ENCODE measurements at places on chromosomes 12 and 14.

- no peak for DNase-seq
Observed at GRCh38 chr12:92908108-92908507, 21.0 kb downstream of the EEA1 start.

GRCh38 chr12:54040148-54040494 is 7.3 kb downstream of the HOXC5 start:
- DNase-seq, result no peak

DNA sequence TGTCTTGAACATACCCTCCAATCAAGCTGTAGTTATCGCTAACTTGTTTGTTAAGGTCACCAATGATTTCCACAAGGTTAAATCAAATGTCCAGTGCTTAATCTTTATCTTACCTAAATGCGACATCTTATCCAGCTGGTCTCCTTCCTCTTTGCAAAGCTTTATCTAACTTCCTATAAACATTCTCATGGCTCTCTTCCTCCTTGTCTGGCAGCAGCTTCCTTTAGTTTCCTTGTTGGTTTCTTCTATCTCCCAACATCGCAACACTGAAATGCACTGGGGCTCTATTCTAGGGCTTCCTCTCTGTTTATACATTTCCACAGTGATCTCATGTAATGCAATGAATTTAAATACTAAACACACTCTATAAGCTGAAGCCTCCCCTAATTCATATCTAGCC is 28.7 kb downstream of the UBE2N start:
- DNase-seq, result no peak

DNA sequence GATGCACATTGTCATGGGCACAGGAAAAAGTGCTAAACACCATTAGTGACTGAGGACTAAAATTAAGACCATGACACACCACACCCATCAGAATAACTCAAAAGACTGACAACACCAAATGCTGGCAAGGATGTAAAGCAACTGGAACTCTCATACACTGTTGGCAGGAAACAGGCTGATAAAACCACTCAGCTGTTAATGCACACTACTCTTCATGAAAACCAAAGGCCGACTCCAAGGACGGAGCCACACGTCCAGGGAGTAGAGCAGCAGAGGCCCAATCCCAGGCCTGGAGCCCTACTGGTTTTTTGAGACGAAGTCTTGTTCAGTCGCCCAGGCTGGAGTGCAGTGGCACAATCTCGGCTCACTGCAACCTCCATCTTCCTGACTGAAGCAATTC is 6.4 kb downstream of the RAD52 start:
- DNase-seq, result no peak

GRCh38 chr14:32350020-32350419 is 20.9 kb downstream of the AKAP6 start:
- DNase-seq, result no peak

GRCh38 chr12:3250576-3250975 is 173.4 kb downstream of the TSPAN9 start:
- no peak for DNase-seq

DNA sequence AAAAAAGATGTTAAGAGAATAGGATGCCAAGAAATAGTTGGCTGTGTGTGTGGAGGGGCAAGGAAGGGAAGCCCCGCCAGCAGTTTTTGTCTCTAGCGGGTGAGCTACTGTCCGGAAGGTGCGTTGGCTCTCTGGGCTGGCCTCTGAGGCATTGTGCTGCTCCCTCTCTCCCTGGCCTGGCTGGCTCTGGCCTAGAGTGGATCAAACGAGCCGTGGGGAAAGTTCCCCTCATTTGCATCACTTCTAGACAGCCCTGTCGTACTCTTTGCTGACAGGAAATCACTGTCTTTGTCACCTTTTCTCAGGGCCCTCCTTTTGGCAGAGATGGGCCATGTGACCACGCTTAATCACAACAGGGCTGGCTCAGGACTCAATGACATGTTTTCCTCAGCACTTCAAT is 236.1 kb upstream of the NPAS3 start:
- DNase-seq, result peak; percentile 27

GRCh38 chr14:90693413-90693812 is 122.8 kb downstream of the TTC7B start:
- no peak for DNase-seq

GRCh38 chr14:35565871-35566464 is 32.0 kb downstream of the INSM2 start:
- no peak for DNase-seq

- no peak for DNase-seq
Observed at GRCh38 chr12:127785540-127785939, 481.4 kb upstream of the TMEM132C start.

DNA sequence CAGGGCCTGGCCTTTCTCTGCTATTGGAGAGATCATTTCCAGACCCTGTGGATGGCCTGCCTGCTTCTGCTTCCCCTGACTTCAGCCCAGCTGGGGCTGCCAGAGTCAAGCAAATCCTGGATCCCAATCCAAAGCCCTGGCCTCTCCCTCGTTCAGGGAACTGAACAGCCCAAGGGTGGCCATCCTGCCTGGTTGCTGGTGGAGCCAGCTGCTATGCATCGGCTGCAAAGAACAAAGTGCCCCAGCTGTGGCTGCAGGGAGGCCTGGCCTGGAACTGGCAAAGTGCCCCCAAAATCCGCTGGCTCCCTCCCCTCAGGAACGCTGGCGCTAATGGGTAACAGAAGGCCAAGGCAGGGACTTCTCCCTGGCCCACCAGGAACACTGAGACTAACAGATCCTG is 56.4 kb downstream of the LRRC74A start:
- DNase-seq, result no peak

DNA sequence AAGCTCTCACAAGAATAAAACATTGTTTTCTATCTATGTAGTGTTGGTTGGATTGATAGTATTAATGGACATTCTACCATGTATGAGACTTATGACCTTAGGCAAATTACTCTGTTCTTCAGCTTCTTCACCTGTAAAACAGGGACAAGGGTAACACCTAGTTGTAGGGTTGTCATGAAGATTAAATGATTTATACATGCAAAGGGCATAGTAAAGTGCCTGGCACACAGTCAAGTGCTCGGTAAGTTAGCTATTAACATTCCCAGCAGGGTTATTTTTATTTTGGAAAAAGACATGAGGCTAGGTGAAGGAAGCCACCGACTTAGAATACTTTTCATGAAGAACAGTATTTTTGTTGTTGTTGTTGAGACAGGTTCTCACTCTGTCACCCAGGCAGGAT is 71.2 kb upstream of the PLXNC1 start:
- DNase-seq, result no peak

GRCh38 chr12:46136249-46136648 is 132.6 kb downstream of the SLC38A1 start:
- no peak for DNase-seq

DNA sequence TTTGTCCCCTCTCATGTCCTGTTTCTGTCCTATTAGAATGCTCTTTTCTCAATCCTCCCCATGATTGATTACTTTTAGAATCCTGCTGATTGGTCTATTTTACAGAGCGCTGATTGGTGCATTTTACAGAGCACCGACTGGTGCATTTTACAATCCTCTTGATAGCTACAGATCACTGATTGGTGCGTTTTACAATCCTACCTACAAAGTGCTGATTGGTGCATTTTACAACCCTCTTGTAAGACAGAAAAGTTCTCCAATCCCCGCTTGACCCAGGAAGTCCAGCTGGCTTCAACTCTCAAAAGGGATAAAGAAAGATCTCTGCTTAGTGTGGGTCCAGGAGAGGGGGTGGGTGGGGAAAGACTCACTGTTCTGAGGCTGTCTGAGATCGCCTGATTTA is 71.3 kb downstream of the DHRS2 start:
- DNase-seq, result no peak

GRCh38 chr12:108935159-108935763 is 55.4 kb downstream of the DAO start:
- no peak for DNase-seq

DNA sequence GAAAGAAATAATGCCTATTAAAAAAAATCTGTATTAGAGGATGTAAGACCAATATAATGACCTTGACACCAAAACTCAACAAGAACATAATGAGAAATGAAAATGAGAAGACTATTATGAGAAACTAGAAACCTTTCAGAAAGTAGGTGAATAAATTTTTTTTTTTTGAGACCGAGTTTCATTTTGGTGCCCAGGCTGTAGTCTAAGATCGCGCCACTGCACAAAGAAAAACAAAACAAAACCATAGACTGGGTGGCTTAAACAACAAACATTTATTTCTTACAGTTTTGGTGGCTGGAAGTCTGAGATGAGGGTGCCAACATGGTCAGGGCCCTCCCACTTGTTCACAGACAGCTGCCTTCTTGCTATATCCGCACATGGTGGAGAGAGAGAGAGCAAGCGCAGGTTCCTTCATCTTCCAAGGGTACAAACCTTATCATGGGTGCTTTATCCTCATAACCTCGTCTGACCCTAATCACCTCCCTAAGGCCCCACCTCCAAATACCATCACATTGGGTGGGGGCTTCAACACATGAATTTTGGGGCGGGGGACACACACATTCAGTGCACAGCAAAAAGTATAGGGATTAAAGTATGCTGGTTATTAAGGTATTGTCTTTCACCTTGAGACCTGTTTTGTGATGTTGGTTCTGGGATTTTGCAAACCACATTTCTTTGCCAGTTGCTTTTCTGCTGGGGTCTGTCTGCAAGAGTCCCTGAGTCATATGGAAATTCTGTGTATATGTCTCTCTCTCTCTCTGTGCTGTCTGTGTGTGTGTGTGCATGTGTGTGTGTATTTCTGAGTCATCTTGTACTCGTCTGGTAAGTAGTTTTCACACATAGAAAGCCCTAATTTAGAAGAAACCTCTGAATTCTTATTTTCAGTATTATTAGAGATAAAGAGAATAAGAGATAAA is 26.2 kb downstream of the ZCRB1 start:
- no peak for DNase-seq

- DNase-seq, result no peak
Observed at GRCh38 chr14:23494223-23494622, 24.7 kb downstream of the NGDN start.

- DNase-seq, result no peak
Observed at GRCh38 chr12:100141666-100141997, 1.0 kb downstream of the BLTP3B start.

GRCh38 chr12:89081719-89082369 is 270.5 kb downstream of the DUSP6 start:
- DNase-seq, result no peak

- DNase-seq, result no peak
Observed at GRCh38 chr12:34363050-34363673, 340.9 kb downstream of the ALG10 start.

DNA sequence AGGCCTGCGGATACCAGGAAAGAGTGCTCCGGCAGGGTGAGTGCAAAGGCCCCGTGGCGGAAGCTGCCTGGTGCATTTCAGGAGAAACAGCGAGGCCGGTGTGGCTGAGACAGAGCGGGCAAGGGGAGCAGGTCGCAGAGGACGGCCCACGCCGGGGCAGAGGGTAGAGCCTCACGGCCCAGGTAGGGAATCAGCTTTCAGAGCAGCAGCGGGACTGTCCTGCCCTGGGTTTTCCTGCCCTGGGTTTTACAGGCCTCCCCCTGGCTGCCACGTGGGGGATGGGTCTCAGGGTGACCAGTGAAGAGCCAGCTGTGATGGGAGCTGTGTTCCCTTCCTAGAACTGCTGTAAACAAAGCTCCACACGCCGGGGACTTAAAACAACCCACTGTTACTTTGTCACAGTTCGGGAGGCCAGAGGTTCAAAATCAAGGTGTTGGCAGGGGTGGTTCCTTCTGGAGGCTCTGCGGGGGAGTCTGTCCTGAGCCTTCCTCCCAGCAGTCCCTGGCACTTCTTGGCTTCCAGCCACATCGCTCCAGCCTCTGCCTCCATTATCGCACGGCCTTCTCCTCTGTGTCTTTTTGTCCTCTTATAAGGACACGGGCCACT is 10.4 kb downstream of the NCOR2 start:
- no peak for DNase-seq

GRCh38 chr12:5593998-5594397 is 162.1 kb downstream of the NTF3 start:
- DNase-seq, result no peak

DNA sequence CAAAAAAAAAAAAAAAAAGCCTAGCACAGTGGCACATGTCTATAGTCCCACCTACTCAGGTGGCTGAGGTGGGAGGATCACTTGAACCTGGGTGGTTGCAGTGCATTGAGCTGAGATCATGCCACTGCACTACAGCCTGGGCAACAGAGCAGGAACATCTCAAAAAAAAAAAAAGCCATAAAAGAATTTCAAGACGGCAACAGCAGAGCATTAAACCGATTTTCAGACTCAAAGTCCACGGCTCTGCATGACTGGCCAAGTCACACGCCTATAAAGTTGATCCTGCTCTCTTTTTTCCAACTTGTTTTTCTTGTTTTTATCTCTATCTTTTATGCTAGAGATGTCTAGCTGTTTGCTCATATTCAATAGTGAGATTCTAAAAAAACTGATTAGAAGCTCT is 45.3 kb downstream of the FBXO34 start:
- DNase-seq, result no peak

- no peak for DNase-seq
Observed at GRCh38 chr14:53509276-53510244, 356.4 kb upstream of the DDHD1 start.

GRCh38 chr12:131965073-131965472 is 15.3 kb downstream of the EP400 start:
- no peak for DNase-seq

Data from CD4-positive, alpha-beta T cell treated with Interleukin-1 beta for 1 hour (primary cell).